Caudate nucleus (tissue), 63 donors: ENCODE measurements at places on chromosomes 1 and 21.

GRCh38 chr1:174678657-174679056 lies 230.9 kb downstream of the GPR52 start:
- no peak for DNase-seq

DNA sequence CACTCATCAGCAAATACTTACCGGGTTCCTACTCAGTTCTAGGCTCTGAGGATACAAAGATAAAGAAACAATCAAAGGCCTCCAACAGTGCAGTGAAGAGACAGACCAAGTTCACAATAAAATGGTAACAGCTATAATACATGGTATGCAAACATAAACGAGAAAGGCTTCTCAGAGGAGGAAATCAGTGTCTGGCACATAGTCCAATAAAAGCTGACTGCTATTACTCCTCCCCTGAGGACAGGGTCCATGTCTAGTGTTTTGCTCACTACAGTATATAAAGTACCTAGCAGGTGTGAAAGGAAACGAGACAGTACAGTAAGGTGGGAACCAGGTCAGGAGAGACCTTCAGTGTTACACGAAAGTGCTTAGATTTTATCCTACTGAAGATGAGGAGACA lies 4.3 kb downstream of the RBM34 start:
- no peak for DNase-seq

DNA sequence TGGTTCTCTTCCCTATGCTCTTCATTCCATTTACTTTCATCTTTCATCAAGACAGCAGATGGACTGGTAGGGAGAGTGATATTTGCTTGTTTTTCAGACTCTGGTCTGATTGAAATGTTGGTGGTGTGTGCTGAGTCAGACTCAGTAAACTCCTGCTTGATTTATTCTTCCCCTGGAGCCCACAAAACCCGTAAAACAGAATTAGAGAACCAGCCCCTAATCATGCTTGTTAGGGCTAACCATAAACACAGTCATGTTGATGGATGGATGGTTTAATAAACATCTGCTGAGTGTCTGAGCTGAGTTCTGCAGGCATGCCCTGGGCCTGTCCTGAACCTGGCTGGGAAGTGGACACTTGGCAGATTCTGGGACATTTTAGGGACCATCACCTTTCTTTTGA lies 24.8 kb downstream of the NOS1AP start:
- no peak for DNase-seq

GRCh38 chr1:48966583-48966982 lies 189.9 kb upstream of the BEND5 start:
- DNase-seq = no peak

DNA sequence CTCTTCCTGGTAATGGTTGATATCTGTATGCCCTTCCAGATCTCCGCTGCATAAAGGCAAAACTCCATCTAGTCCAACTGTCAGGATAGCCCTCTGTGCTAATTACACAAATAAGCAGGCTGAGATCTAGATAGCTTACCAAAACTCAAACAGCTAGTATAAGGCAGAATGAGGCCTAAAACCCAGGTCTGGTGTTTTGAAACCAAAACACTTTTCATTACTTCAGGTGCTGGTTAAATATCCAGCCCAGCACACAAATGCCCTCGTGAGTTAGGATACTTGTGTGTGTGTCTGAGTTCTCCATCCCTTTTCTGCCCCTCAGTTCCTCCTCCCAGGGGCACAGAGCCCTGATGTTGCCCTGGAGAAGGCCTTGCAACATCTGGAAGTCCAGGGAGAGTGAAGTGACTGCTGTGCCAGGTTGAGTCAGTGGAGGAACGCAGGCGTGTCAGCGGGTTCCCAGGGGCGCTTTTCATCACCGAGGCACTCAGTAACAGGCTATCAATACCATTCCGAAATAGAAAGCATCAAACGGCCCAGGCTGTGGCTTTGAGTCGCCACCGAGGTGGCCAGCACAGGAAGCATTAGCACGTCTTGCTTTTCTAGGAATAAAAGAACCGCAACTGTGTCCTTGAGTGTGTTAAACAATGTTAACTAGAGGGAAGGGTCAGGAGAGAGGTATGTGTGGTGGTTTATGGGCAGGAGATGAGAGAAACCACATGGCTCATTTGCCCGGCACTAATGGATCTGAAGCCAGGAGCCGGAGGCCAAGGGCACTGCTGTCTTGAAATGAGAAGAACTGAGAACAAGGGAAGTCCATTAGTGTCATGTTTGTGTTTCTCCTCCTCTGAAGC lies 90.7 kb upstream of the WLS start:
- no peak for DNase-seq

- no peak for DNase-seq
Observed at GRCh38 chr1:81330521-81330920, 470.2 kb upstream of the ADGRL2 start.

DNA sequence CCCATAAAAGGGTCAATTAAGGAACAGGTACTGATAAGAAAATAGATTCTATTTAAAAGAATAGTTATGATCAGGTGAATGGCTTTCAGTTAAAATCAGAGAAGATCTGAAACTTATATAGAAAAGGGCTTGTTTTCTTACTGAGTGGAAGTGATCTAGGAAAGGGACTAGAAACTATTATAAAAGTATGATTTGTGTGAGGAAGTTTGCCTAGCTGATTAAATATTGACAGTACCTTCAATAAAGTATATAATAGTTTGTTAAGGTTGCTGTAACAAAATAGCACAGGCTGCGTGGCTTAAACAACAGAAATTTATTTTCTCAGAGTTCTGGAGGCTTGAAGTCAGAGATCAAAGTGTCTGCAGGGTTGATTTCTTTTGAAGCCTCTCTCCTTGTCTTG lies 5.4 kb upstream of the ALG6 start:
- no peak for DNase-seq

- DNase-seq = no peak
Observed at GRCh38 chr1:24440436-24440835, 24.8 kb downstream of the NIPAL3 start.

GRCh38 chr1:177256153-177257075 lies 85.7 kb downstream of the BRINP2 start:
- DNase-seq = no peak

DNA sequence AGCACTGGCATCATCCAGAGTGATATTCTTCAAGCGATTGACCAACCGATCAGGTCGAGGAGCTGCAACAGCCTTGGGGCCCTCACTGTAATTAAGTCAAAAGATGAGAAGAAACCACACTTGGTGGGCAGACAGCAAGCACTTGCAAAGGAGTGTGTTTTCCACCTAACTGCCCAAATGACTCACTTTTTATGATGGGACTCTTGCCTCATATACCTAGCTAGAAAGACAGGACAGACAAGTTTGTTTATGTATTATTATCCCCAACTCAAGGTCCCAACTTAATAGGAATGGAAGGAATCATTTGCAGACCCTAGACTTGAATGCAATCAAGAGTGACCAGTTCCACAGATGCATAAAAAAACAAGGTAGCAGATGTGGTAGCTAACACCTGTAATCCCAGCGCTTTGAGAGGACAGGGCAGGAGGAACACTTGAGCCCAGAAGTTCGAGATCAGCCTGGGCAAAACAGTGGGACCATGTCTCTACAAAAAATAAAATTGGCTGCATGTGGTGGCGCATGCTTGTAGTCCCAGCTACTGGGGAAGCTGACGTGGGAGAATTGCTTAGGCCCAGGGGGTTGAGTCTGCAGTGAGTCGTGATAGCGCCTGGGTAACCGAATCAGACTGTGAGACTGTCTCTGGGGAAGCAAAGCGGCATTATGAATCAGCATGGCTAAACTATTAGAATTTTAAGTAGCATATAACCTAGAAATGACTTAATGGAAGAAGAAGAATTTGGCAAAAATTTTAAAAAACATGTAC lies 2.3 kb upstream of the NRAS start:
- DNase-seq = no peak

DNA sequence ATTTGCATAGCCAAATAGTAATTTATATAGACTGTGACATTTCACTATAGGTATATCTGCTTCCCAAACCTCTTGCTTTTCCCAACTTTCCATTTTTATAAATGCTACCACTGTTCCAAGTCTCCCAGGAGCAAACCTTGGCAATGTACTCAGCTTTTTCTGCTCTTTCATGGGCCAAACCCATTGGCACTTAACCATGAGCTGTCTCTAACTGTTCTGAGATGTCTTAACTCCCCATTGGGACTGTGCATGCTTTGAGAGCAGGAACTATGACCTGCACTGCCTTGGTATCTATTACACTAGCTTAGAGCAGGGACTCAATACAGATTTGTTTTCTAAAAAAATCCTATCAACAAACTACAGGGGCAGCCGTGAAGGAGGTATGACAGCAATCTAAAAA lies 22.5 kb upstream of the KHDRBS1 start:
- no peak for DNase-seq

DNA sequence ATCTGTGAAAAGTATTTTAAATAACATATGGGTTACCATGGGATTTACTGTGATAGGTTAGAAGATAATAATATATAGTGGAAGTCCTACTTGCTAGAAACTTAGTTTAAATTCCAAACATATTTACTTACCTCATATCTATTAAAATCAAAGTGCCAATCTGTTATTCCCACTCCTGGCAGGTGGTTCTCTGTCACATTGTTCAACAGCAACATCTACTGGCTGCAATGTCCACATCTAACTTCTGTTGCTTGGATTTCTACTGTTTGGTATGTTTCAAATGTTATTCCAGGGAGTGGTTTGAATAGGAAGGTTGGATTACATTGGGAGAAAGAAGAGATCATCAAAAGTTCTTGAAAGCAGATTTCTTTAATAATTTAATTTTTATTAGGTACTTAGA lies 122.5 kb upstream of the NCAM2 start:
- DNase-seq = no peak

DNA sequence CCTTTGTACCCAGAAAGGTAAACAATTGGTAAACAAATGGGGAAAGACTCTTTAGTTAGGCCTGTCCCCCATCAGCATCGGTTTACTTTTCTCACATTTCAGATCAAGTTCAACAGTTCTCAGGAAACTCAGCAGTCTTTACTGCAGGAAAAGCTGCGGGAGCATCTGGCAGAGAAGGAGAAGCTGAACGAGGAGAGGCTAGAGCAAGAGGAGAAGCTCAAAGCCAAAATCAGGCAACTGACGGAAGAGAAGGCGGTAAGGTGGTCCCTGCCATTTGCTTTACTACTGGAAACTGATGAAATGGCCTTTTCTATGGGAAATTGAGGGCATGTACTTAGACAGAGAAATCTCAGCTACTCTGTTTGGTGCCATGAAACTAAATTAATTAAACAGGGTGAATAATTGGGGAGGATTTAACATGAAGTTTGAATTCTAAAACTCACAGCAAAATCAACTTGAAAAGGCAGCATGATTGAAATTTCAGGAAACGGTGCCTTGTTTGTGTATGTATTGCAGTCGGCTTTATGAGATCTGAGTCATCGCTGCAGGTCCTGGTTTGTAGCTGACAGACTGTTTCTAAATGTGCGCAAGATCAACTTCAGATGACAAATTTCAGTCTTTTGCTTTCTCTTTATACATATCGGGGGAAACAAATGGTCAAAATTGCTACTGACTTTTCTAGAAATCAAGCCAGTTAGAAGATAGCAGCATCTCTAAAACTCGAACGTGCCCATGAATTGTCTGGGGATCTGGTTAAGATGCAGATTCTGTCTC lies 67.9 kb upstream of the EFHD2 start:
- no peak for DNase-seq

GRCh38 chr1:116988908-116989307 lies 12.7 kb upstream of the CD101 start:
- no peak for DNase-seq

GRCh38 chr1:172885971-172886370 lies 164.8 kb downstream of the TNFSF18 start:
- DNase-seq = no peak

GRCh38 chr1:98480271-98480670 lies 181.2 kb upstream of the SNX7 start:
- no peak for DNase-seq

DNA sequence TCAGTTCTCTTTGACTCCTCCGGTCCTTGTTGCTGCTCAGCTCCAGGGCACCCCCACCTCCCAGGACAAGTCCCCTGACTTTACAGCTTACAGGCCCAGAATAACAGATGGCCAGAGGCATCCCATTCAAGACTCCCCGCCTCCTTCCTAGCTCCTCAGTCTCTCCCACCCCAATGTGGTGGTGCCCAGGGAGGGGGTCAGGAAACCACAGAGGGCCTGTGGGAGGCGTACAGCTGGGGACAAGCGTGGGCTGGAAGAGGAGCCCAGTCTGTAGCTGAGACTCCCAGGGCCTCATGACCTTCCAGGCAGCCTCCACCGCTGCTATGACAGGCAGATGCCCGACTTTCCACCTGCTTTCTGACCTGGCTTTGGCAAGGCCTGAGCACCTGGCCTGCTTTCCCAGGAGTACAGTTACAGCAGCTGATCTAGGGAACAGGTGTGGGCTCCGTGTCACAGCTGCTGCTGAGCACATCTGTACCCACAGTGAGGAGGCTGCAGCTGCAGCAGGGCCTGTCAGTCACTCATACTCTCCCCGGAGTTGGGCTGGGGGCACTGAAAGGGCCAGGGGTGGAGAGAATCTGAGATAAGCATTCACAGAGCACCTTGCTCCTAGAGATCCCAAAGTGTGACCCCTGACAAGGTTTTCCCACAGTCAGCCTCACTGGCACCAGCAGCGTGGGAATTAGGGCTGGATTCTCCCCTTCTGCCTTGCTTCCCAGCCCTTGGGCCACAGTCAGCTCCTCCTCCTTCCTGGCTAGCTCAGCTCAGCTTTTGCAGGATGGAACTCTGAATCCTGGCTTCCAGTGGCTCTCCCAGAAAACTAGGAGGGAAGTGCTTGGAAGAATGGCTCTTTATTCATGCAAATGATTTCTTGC lies 7.1 kb upstream of the NAV1 start:
- no peak for DNase-seq

- DNase-seq = no peak
Observed at GRCh38 chr1:246106342-246106763, 400.7 kb downstream of the SMYD3 start.

- DNase-seq = no peak
Observed at GRCh38 chr1:184597650-184598357, 156.9 kb downstream of the EDEM3 start.

DNA sequence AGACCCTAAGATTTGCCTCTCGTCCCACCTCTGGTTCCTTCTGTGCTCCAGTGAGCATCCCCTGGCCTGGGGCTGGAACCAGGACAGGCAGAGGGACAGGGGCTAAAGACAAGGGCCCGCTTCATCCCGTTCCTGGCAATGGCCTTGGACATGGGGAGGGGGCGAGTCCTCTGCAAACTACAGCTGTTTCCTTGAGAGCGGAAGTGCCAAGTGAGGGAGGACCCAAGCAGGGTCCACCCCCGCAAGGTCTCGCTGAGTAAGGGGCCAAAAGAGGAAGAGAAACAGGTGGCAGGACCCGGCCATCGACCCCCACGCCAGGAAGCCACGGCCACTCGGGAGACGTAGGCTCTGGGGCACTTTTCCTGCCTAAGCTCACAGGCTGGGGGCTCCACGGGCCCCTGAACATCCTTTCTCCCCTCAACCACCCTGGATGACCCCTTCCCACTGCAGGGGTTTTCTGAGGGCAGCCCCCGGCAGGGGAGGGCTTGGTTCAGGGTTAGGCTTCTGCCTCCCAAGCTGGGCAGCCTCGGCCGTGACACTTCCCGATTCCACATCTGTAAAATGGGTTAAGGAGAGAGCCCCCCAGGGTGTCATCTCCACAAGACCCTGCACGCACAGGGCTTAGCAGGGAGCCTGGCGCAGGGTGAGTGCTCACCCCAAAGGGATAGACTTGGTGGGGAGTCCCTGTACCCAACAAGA lies 17.9 kb upstream of the PLEKHG5 start:
- no peak for DNase-seq
